ENCODE measurements at places on chromosomes 13 and 19.
A peak's percentile ranks its signal among the peaks of the same experiment; 100 is the strongest.

DNA sequence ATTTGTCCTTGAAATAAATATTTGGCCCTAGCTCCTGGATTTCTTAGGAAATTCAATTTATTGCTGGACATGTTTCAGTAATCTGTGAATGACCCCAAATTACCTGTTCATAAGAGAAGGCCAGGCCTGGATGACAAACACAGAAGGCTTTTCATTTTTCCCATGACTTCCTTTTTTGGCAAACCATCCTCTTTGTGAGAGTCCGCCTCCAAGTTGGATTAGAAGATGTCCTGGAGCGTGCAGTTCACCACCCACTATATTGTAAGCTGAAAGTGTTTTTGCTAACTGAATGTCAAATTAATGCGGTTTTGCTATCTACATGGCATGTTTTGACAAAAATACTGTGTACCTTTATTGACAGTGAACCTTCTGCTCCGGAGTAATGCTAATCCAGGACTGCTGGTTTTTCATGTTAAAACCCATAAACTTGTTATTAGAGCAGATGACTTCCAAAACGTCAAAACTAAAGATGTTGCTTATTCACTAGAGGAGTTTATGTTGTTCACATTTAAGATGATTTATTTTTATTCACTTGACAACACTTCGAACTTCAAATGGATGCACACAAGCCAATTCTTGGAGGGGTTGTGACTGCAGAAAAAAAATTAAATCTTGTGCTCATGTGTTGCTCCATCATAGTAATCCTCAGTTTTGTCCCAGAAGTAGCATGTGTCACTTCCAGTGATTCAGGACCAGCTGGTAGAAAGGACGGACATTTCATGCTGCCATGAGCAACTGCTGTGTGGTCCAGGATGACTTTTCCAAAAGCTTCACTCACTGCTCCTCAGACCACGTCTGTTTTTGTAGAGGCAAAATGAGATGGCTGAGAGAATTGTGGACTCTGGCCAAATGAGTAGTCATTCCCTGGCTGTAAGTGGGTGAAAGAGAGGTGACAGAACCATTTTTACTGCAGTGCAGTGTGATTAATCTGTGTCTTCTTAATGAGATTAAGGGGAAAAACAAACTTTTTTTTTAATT, 71.0 kb downstream of the ITGBL1 start:
- peak; percentile 60 for DNase-seq
- H3K27me3 ChIP-seq: no peaks in the 10 kb centered on the region
- no peak overlapping the region for H3K4me3 ChIP-seq
- H3K27ac ChIP-seq: peak overlapping the region; percentile 22

GRCh38 chr19:13234518-13234917, 84.3 kb downstream of the IER2 start:
- peak; percentile 26 for DNase-seq
- H3K4me3 ChIP-seq: no peak overlapping the region
- no peak overlapping the region for H3K27ac ChIP-seq
- H3K27me3 ChIP-seq: peaks cover 48% of the 10 kb centered on the region
- H3K36me3 ChIP-seq: no peaks in the 10 kb centered on the region

DNA sequence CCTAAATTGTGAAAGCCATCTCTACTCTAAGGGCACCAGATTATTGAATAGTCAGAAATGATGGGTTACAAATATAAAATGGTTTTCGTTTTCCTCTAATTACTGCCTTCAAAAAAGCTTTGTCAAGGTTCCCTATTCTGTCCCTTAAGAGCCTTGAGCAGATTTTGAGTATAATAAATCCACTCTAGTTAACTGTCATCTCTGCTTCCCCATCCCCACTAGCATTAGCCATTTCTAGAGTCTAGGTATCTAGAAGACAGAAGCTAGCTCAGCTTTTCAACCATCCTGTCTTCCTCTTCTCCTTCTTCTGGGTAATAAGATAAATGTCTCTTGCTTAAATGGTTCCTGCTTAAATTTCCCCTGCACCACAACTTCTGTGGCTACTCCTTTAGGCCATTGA, 290.4 kb downstream of the DACH1 start:
- no peaks in the 10 kb centered on the region for H3K36me3 ChIP-seq
- H3K4me1 ChIP-seq: no peaks in the 10 kb centered on the region
- no peak for DNase-seq
- no peaks in the 10 kb centered on the region for H3K27me3 ChIP-seq

- no peak overlapping the region for H3K27ac ChIP-seq
- no peak for DNase-seq
- no peaks in the 10 kb centered on the region for H3K36me3 ChIP-seq
- no peaks in the 10 kb centered on the region for H3K4me1 ChIP-seq
- H3K27me3 ChIP-seq: no peaks in the 10 kb centered on the region
- no peak overlapping the region for H3K4me3 ChIP-seq
Observed at GRCh38 chr19:56942756-56943155, 102.2 kb upstream of the PEG3 start.

GRCh38 chr19:19539698-19540063, 1.6 kb downstream of the CILP2 start:
- no peak for DNase-seq

- H3K4me3 ChIP-seq: no peak overlapping the region
- no peak overlapping the region for H3K27ac ChIP-seq
- no peak for DNase-seq
- H3K27me3 ChIP-seq: no peaks in the 10 kb centered on the region
- no peaks in the 10 kb centered on the region for H3K36me3 ChIP-seq
- no peaks in the 10 kb centered on the region for H3K4me1 ChIP-seq
Observed at GRCh38 chr19:38073841-38074685, 150.0 kb downstream of the DPF1 start.

DNA sequence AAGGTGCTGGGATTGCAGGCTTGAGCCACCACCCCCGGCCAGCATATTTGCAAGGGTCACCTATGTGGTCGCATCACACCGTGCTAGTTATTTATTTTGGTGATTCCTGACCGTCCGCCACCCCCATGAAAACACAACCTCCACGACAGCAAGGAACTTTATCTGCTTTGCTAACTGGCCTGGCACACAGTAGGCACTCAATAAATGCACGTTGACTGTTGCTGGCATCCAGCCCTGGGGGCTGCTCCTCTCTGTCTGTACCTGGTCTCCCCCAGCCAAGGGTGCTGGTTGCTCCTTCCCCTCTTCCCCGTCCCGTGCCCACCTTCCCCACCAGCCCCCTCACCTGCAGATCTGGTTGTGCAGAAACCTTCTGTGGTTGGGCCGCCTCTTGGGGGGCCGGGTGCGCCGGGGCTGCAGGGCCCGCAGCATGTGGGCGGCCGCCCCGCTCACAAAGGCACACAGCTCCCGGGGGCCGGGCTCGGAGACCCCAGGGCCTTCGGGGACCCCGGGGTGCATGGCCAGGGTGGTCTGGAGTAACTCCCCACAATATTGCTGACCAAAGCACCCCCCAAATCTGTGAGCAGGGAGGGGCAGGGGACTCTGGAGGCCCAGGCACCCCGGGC, 401 bp downstream of the C19orf85 start:
- no peak overlapping the region for H3K4me3 ChIP-seq
- no peaks in the 10 kb centered on the region for H3K36me3 ChIP-seq
- peaks cover 25% of the 10 kb centered on the region for H3K4me1 ChIP-seq
- DNase-seq: no peak
- no peaks in the 10 kb centered on the region for H3K27me3 ChIP-seq
- no peak overlapping the region for H3K27ac ChIP-seq

GRCh38 chr13:106088085-106088484, 447.4 kb downstream of the EFNB2 start:
- H3K27me3 ChIP-seq: no peaks in the 10 kb centered on the region
- no peak overlapping the region for H3K4me3 ChIP-seq
- H3K27ac ChIP-seq: no peak overlapping the region
- no peaks in the 10 kb centered on the region for H3K36me3 ChIP-seq
- DNase-seq: no peak

- DNase-seq: no peak
- no peak overlapping the region for H3K27ac ChIP-seq
- peaks cover 4% of the 10 kb centered on the region for H3K4me1 ChIP-seq
- H3K4me3 ChIP-seq: no peak overlapping the region
- no peaks in the 10 kb centered on the region for H3K36me3 ChIP-seq
- H3K27me3 ChIP-seq: no peaks in the 10 kb centered on the region
Observed at GRCh38 chr19:48656840-48657474, 11.0 kb upstream of the CA11 start.

DNA sequence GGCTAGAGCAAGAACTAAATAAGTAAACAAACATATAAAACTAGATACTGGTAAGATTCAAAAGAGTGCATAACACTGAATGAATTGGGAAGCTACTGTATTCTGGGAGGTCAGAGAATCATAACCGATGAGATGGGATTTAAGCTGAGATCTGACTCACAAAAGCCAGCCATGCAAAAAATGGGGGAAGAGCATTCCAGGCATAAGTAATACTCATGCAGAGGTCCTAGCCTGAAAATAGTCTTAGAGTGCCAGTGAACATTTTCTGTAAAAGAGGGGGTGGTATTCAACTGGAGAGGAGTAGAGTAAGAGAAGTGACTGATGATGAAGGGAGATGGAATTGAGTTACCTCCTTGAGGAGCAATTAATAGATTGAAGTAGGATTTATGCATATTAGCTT, 872.0 kb upstream of the GPC6 start:
- no peak overlapping the region for H3K4me3 ChIP-seq
- no peaks in the 10 kb centered on the region for H3K36me3 ChIP-seq
- no peak overlapping the region for H3K27ac ChIP-seq
- H3K27me3 ChIP-seq: no peaks in the 10 kb centered on the region

GRCh38 chr19:1651568-1652291, 685 bp downstream of the TCF3 start:
- peak; percentile 28 for DNase-seq
- no peaks in the 10 kb centered on the region for H3K4me1 ChIP-seq
- peak overlapping the region; percentile 80 for H3K27ac ChIP-seq
- peak overlapping the region; percentile 94 for H3K4me3 ChIP-seq
- no peaks in the 10 kb centered on the region for H3K27me3 ChIP-seq

DNA sequence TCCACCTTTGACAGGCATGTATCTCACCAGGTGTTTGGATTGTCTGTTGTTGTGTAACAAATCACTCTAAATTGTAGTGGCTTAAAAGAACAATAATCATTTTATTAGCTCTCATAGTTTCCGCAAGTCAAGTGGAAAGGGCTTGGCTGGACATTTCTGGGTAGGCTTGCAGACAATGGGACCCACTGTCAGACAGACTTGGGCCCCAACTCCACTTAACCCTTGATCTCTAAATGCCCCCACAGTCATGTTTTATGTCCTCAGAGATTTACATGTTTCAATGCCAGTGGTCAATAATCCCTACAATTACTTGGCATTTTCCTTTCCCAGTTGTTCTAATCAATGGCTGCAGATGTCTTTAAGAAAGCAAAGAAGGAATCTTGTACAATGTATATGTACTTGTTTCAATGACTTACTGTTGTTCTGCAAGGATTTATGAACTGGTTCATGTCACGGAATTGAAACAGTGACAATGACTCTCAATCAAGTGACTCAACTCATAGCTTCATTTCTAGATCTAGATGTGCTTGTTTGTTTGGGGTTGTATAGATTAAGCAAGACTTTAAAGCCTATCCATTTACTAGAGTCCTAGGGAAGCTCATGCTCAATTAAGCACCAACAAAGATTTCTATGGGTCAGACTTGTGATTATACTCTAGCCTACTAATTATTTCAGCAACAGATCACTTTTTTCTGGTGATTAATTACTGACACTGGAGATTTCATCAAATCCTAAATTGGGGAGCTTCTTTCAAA, 510.1 kb upstream of the NBEA start:
- no peak overlapping the region for H3K27ac ChIP-seq
- no peaks in the 10 kb centered on the region for H3K27me3 ChIP-seq
- H3K36me3 ChIP-seq: no peaks in the 10 kb centered on the region
- H3K4me1 ChIP-seq: peaks cover 6% of the 10 kb centered on the region
- no peak overlapping the region for H3K4me3 ChIP-seq

GRCh38 chr19:16073481-16073880, 2.8 kb upstream of the TPM4 start:
- peak overlapping the region; percentile 93 for H3K27ac ChIP-seq
- no peaks in the 10 kb centered on the region for H3K4me1 ChIP-seq
- no peak overlapping the region for H3K4me3 ChIP-seq

DNA sequence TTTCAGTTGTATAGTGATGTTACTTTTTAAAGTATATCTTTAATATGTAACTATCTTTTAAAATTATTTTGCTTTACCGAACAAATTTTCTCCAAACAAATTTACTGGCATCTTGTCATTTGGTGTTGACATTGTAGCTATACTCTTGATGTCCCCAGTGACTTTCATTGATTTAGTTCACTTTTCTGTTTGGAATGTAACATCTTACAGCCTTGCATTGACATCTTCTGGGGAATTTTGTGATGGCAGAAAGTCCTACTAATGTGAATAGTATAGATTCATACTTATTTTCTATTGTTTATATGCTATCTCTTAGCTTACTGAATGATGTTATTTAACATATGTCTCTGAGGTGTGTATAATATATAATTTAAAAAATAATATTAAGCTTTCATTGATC, 800.9 kb upstream of the ATXN8OS start:
- H3K27me3 ChIP-seq: no peaks in the 10 kb centered on the region
- DNase-seq: no peak
- no peaks in the 10 kb centered on the region for H3K4me1 ChIP-seq
- H3K27ac ChIP-seq: no peak overlapping the region
- no peaks in the 10 kb centered on the region for H3K36me3 ChIP-seq
- H3K4me3 ChIP-seq: no peak overlapping the region

DNA sequence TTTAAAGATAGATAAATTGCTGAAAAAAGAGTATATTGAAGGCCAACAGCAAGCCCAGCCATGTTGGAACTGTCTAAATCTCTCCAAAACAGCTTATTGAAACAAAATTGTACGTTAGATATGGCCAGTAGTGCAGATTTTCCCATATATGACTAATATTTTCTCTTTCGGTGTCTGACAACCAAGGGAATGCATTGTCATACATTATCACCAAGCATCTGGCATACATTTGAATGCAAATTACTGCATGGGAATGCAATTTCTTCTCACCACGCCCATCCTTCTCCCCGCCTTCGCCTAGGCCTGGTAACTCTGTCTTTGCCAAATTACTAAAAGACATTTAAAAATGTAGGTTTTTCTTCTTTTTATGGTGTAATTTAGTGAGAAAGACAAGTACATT, 32.5 kb upstream of the IRS2 start:
- no peaks in the 10 kb centered on the region for H3K36me3 ChIP-seq
- H3K27me3 ChIP-seq: no peaks in the 10 kb centered on the region

GRCh38 chr19:13887517-13887916, 10.6 kb downstream of the NANOS3 start:
- H3K36me3 ChIP-seq: no peaks in the 10 kb centered on the region
- DNase-seq: no peak
- H3K4me1 ChIP-seq: no peaks in the 10 kb centered on the region

- H3K4me3 ChIP-seq: no peak overlapping the region
- DNase-seq: no peak
- no peaks in the 10 kb centered on the region for H3K27me3 ChIP-seq
- H3K4me1 ChIP-seq: no peaks in the 10 kb centered on the region
- H3K27ac ChIP-seq: no peak overlapping the region
Observed at GRCh38 chr13:48594096-48594815, 59.5 kb upstream of the CYSLTR2 start.

All from tibial artery (tissue), 4 donors.